ENCODE measurements at places on chromosomes 3 and 15. TPM values are rescaled to one million over a fixed set of nuclear protein-coding genes. Genes with fewer than 3 reads are reported as not detected.

DNA sequence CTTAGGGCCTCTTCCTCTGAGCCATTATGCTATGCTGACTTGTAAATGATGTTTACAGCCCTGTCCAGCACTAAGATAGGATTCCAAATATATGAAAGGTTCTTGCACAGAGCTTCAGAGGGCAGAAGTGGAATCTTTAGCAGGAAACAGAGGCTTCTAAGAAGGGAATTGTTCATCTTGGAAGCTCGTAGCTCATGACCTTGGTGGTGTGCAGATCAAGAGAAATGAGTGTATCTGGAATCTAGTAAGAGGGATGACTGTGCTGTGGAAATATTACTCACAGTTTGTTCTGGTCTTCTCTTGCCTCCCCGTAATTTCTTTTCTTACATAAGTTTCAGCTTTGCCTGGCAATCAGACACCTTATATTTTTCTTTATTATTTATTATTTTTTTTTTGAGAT is 175.8 kb downstream of the SPATA16 start:
- no peaks in the 10 kb centered on the region for H3K27me3 ChIP-seq
- no peak overlapping the region for H3K4me3 ChIP-seq
- DNase-seq: no peak
- H3K36me3 ChIP-seq: no peaks in the 10 kb centered on the region
- H3K27ac ChIP-seq: no peak overlapping the region

GRCh38 chr3:17508180-17508752 is 234.2 kb downstream of the TBC1D5 start:
- H3K27me3 ChIP-seq: no peaks in the 10 kb centered on the region
- DNase-seq: no peak
- no peak overlapping the region for H3K4me3 ChIP-seq
- H3K4me1 ChIP-seq: no peaks in the 10 kb centered on the region

DNA sequence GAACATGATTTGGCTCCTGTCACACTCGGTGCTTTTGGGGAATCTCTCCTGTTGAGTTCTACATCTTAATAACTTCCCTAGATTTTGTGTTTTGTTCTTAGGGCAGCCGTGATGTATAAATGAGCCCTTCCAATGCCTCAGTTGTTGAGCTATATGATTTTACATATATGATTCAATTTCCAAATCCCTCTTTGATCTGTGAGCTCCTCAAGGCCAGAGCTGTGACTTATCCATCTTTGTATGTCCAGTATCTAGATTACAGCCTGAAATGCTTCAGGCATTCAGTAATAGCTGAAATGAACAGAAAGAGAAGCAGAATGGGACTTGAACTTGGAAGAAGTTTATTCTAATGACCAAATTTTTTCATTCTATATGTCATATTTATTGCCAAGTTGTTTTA is 26.6 kb downstream of the CGGBP1 start:
- H3K27me3 ChIP-seq: no peaks in the 10 kb centered on the region
- peaks cover 32% of the 10 kb centered on the region for H3K4me1 ChIP-seq
- no peak for DNase-seq

DNA sequence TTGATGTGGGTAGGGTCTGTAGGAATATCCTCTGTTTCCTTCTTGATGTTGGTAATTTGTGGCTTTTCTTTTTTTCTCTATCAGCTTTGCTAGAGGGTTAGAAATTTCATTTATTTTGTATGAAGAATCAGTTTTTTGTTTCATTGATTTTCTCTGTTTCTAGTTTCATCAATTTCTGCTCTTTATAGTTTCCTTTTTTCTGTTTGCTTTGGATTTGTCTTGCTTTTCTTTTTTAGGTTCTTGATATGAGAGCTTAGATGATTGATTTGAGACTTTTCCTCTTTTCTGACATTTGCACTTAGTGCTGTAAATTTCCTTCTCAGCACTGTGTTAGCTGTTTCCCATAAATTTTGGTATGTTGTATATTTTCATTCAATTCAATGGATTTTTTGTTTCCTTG is 61.3 kb downstream of the LSM3 start:
- H3K27ac ChIP-seq: no peak overlapping the region
- no peak for DNase-seq
- peaks cover 3% of the 10 kb centered on the region for H3K4me1 ChIP-seq
- H3K36me3 ChIP-seq: no peaks in the 10 kb centered on the region
- peaks cover 4% of the 10 kb centered on the region for H3K27me3 ChIP-seq

- peaks cover 44% of the 10 kb centered on the region for H3K27me3 ChIP-seq
- no peak for DNase-seq
- H3K27ac ChIP-seq: no peak overlapping the region
- H3K36me3 ChIP-seq: no peaks in the 10 kb centered on the region
- H3K4me1 ChIP-seq: peaks cover 7% of the 10 kb centered on the region
- no peak overlapping the region for H3K4me3 ChIP-seq
These were observed 248.9 kb downstream of the TJP1 start for GRCh38 chr15:29573197-29573838.

DNA sequence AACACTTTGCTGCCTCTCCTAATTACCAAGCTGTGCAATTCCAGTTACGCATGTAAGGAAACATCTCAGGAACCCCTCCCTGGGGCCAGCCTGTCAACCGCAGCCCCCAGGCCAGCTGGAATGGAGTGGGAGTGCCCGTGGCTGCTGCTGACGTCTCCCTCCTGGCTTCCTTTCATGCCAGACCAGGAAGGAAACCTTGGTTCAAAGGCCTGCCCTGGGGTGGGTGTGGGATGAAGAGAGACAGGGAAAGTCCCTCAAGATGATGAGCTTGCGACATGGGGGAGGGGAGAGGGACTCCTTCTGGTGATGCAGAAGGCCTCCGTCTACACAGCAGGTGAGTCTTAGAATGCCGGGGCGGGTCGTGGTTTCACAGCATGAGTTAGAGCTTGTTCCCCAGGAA is 11.4 kb upstream of the CYP11A1 start:
- H3K4me3 ChIP-seq: peak overlapping the region; percentile 12
- peaks cover 74% of the 10 kb centered on the region for H3K4me1 ChIP-seq
- H3K36me3 ChIP-seq: no peaks in the 10 kb centered on the region
- H3K27ac ChIP-seq: peak overlapping the region; percentile 42

- H3K27me3 ChIP-seq: peaks cover 9% of the 10 kb centered on the region
- no peak overlapping the region for H3K4me3 ChIP-seq
- no peak overlapping the region for H3K27ac ChIP-seq
These were observed 64.4 kb downstream of the IL12A start for GRCh38 chr3:160053048-160053391.

- DNase-seq: peak; percentile 48
- H3K4me3 ChIP-seq: no peak overlapping the region
- H3K36me3 ChIP-seq: no peaks in the 10 kb centered on the region
- H3K4me1 ChIP-seq: peaks cover 16% of the 10 kb centered on the region
- no peaks in the 10 kb centered on the region for H3K27me3 ChIP-seq
These were observed 62.8 kb downstream of the XXYLT1 start for GRCh38 chr3:195208183-195208582.

DNA sequence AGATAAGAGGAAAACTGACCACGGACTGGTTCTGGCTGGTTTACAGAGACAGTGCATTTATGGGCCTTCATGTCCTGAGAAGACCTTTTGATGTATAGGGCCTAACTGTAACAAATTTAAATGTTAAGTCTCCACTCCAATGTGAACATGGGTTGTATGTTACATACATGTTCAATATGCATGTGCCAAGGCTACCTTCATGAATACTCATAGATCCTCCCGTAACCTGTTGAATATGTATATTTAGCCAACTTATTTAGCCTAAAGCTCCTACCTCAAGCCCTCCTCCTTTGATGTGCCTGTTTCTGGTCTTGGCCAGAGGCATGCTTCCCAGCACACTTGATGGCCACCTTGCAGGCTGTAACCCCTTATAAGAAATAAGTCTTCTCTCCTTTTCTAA is at the start of gene OR5H2:
OR5H2 (plus strand) TSS at position 301 of the 400 bp plus-strand sequence. CDS start 398 bp downstream, outside the sequence.
- H3K4me1 ChIP-seq: peaks cover 2% of the 10 kb centered on the region
- H3K4me3 ChIP-seq: no peak within 1 kb of the TSS
- no peaks in the 10 kb centered on the region for H3K36me3 ChIP-seq

DNA sequence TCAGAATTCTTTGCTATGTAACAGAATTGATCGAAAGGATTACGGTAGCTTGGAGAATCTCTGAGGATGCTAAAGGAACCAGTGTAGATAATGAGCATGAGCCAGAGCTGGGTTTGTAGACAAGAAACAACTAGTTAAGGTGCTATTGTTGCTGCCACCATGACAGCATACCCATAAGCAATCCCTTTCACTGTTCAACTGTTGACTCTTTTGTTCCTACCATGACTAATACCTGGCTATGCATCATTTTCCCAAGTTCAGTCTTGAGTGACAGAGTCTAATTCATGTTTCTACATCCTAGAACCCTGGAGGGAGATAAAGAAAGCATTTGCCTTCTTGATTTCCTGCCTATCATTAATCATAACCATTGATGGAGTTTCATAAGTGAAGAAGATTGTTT is 600.3 kb downstream of the OTOL1 start:
- no peak overlapping the region for H3K4me3 ChIP-seq
- H3K27ac ChIP-seq: no peak overlapping the region
- H3K4me1 ChIP-seq: no peaks in the 10 kb centered on the region
- no peaks in the 10 kb centered on the region for H3K27me3 ChIP-seq
- no peak for DNase-seq

GRCh38 chr3:27677565-27677964 is 44.6 kb downstream of the EOMES start:
- no peaks in the 10 kb centered on the region for H3K27me3 ChIP-seq
- H3K27ac ChIP-seq: peak overlapping the region; percentile 17
- H3K4me1 ChIP-seq: peaks cover 8% of the 10 kb centered on the region
- no peaks in the 10 kb centered on the region for H3K36me3 ChIP-seq
- DNase-seq: no peak
- H3K4me3 ChIP-seq: no peak overlapping the region

GRCh38 chr3:78098367-78098766 is 1058.5 kb downstream of the ROBO2 start:
- no peak overlapping the region for H3K27ac ChIP-seq
- H3K4me1 ChIP-seq: no peaks in the 10 kb centered on the region
- no peaks in the 10 kb centered on the region for H3K36me3 ChIP-seq
- H3K27me3 ChIP-seq: no peaks in the 10 kb centered on the region
- DNase-seq: no peak

QRICH1 gene
- total RNA-seq: 119 TPM

SLC26A6 gene
- 38.5 TPM for total RNA-seq

ARNT2 gene
- total RNA-seq: 0.05 TPM

ENTPD3 gene
- total RNA-seq: not detected

CAPN3 gene
- total RNA-seq: 2.1 TPM

All from activated CD4-positive, alpha-beta T cell treated with anti-CD3 and anti-CD28 coated beads for 36 hours (primary cell).